Dermis microvascular lymphatic vessel endothelial cell (primary cell): ENCODE measurements at places on chromosomes 6 and 20. TPM values are rescaled to one million over a fixed set of nuclear protein-coding genes. Genes with fewer than 3 reads are reported as not detected.

FOXA2 gene
- not detected in 2 replicates for total RNA-seq

WDR46 gene
- 57.0 and 66.6 TPM in 2 replicates for total RNA-seq

PRSS16 gene
- not detected in 2 replicates for total RNA-seq

EYA2 gene
- total RNA-seq, result not detected in 2 replicates

FGD2 gene
- total RNA-seq, result not detected in 2 replicates

C2 gene
- total RNA-seq, result 0.13 TPM in 1 of 2 replicates, not detected in the other

UBE3D gene
- total RNA-seq, result 2.4 and 2.6 TPM in 2 replicates

SLC17A2 gene
- total RNA-seq, result not detected in 2 replicates

OR2H1 gene
- total RNA-seq, result under 0.01 TPM in 1 of 2 replicates, not detected in the other

CFAP61 gene
- not detected in 2 replicates for total RNA-seq

DNA sequence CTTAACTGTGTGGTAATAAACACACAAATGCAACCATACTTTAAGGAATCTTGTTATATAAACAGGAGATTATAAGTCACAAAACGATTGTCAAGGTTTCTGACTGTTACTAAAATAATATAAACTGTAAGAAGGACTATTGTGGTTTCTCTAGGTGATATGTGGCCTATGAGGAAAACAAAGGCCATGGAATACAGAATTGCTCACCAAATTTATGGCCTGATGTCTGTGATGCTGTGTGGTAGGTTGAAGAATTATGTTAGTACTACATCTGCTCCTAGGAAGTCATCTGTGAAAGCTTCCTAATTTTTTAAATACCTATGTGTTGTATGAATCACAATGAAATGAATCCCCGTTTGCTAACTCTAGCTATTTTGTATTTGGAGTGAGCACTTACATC, 875.4 kb upstream of the MAP3K7 start:
- DNase-seq, result no peak

DNA sequence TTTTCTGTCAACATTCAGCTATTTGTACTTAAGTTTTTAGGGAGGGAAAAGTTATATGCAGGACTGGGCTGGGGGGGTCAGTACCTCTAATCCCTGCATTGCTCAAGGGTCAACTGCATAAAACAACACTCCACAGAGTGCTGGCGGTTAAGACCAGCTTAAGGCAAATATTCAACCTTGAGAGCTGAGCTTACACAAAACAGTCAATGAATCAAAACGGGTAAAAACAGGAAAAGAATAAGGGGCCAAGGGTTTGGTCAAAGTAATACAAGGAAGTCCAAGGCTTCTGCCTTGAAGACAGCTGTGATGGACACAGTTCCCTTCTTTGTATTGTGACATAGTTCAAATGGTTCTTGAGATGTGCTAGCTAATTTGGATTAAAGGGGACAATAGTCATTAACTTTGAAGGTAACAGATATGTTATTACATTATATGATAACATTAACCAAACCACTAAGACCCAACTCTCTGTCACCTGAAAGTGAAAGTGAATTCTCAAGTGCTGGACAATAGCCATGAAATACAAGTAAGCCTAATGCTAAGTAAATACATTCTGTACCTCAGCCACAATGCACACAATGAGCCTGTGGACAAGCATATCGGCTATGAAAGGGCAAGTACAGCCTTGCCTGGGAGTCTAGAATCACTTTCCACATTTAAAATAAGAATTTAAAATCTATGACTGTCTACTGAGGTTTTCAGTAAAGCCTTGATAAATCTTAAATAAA, 106.8 kb downstream of the PDE10A start:
- DNase-seq, result peak; percentile 26

DNA sequence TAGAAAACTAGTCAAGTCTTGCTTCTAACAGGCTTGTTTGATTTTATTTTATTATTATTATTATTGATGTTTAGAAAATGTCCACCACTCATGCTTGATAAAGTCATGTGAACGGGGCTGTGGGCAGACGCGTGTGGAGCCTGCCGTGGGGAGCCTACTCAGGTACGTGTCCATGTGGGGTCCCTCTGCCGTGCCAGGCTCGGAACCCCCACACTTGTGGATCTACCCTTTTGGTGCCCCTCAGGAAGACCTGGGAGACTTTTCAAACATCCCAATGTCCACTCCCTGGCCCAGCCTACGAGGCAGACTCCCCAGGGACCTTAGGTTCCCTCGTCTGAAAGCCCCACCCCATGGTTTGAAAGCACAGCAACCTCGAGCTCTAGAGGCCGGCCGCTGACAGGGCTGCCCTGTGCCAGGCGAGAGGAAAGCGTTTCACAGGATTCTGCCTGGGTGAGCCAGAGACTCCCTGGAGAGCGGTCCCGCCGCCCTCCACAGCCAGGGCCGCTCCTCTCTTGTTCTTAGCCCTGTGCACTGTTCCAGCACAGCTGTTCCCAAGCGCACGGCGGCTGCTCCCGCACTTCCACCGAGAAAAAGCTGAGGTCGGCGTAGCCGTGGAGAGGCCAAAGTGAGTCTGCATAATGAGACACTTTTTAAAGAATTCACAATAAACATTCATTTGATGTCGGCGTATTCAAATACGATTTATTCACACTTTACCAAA, 249.7 kb downstream of the TTLL2 start:
- no peak for DNase-seq

- DNase-seq, result no peak
These were observed 147.3 kb upstream of the SSTR4 start for GRCh38 chr20:22887796-22888195.

GRCh38 chr6:30615219-30615957, 1.7 kb downstream of the PPP1R10 start:
- DNase-seq, result peak; percentile 27

DNA sequence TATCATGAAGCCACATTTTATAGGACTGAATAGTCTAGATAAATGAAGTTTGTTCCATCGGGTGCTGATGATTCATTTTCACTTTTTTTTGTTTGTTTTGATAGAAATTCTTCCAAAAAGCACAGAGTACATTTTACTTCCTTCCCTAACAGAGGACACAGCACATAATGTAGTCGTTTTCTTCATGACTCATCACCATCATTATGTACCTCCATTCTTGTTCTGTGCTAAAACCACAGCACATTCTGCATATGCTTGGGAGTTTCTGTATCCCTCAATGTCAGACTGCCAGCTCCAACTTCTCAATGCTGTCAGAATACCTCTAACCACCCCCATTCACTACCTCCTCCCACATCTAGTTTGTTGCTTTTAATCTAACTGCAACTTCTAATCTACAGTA, 1004.9 kb upstream of the ADGRB3 start:
- peak; percentile 1 for DNase-seq

GRCh38 chr6:36029464-36029863, 1.9 kb downstream of the MAPK14 start:
- peak; percentile 64 for DNase-seq

DNA sequence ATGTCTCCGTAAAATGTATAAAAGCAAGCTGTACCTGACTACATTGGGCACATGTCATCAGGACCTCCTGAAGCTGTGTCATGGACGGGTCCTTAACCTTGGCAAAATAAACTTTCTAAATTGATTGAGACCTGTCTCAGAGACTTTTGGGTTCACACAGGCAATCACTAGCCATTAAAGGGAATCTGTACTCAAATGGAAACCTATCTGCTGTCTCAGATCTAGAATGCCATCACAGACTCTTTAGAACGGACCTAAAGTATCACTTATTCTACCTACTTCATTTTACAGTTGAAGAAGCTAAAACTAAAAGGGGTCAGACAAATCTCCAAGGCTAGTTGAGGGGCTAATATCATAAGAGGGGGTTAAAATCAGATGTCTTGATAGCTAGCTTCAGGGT, 11.1 kb downstream of the SAMD3 start:
- no peak for DNase-seq

DNA sequence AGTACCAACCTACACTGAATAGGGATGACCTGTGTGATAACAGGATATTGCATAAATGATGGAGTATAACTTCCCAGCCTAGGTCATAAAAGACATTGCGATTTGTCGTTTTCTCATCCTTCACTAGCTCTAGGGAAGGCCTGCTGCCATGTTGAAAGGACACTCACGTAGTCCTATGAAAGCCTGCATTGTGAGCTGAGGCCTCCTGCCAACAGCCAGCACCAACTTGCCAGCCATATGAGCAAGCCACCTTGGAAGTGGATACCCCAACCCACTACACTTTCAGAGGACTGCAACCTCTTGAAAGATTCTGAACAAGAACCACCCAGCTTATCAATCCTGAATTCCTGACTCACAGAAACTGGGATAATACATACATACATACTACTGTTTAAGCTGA, 3.5 kb upstream of the PANK2 start:
- no peak for DNase-seq

DNA sequence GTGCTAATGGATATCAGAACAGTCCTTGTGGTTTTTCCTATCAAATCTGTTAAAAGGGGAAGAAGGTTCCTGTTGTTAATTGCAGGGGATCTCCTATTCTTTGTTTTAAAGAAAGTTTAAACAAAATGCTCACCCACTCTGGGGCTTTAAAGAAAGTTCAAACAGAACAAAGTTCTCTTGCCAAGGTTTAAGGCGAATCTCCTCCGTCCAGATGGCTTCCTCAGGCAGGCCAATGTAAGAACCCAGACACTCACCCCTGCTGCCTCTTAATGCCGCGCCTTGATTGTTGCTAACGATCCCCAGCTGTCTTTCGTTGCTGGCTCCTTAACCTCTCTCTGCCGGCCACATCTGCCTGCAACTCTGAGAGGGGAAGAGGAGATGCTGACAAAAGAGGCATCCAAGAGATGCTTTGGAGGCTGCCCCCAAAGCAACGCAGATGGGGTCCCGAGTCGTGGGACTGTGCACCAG, 235.0 kb upstream of the PRDM1 start:
- DNase-seq, result no peak

DNA sequence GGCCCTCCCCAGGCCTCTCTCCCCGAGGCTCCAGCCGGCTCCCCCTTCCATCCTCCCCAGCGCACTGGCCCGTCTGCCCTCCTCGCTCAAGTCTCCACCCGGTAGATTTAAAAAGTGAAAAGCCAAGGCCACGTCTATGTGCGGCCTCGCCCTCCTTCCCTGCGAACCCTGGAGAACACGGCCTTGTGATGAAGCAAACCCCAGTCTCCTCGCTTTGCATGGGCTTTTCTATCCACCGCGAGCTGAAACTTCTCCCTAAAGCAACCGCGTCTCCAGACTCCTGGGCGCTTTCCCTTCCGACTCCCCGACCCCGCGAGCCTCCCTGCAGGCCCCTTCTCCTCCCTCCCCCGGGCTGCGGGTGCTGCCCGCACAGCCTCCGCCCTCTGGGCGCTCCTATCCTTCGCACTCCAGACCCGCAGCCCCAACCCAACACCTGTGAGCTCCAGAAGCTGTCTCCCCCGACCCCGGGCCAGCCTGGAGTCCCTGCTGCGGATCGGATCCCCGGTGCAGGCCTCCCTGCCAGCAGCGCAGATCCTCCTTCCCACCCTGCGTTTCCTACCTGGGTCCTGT, 265.2 kb upstream of the QKI start:
- no peak for DNase-seq

- DNase-seq, result no peak
These were observed 48.8 kb upstream of the BCLAF1 start for GRCh38 chr6:136338486-136338885.

DNA sequence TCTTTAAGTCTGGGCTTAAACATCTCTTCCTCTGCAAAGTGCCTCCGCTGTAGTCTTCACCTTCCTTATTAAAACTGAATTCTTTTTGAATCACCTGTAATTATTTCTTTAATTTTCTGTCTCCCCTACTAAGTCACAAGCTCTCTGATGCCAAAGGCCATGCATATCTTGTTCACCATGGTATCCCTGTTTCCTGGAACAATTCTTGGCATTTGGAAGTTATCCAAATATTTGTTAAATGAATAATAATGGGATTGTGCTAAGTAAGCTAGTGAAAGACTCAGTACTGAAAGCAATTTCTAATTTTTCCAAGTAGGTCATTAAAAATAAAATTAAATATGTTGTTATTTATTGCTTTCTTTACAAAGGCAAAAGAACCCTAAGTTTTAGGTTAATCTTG, 12.2 kb downstream of the SNAP91 start:
- peak; percentile 72 for DNase-seq

DNA sequence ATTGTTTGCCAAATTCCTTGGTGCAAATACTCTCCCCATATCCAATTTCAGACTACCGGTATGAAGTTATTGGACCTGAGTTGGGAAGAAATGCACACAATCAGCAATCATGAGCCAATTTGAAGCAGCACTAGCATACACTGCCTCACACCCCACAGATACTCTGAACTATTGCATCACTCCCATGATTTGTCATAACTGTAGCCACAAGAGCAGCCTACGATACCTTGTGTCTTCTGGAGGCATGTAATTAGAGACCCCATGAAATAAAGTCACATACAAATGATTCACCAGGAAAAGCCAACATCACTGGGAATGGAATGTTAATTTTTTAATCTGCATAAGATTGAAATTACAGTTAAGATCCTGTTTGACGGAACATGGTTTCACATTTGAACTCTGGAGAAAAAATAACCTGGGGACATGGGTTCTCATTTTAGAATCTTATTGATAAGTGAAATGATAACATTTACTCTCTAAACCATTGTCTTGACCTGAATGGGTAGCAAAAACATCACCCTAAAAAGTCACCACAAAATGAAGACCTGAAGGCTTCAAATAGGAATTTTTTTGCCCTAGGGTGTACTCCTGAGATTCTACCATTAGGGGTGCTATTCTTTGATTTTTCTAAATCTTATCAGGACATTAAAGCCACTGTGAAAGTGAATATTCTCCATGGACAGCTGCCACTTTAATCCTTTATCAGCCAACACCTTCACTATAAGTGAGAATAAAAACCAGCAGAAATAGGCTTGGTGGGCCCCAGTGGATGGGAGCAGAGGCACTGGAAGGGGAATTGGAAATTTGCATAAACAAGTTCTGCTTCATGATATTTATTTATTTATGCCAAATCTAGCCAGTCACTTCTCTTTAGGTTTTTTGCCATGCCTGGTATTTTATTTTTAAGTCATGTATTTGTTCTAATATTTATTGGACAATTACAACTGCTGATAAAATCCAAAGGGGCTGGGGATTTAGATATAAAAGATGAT, 34.5 kb upstream of the HBS1L start:
- no peak for DNase-seq

DNA sequence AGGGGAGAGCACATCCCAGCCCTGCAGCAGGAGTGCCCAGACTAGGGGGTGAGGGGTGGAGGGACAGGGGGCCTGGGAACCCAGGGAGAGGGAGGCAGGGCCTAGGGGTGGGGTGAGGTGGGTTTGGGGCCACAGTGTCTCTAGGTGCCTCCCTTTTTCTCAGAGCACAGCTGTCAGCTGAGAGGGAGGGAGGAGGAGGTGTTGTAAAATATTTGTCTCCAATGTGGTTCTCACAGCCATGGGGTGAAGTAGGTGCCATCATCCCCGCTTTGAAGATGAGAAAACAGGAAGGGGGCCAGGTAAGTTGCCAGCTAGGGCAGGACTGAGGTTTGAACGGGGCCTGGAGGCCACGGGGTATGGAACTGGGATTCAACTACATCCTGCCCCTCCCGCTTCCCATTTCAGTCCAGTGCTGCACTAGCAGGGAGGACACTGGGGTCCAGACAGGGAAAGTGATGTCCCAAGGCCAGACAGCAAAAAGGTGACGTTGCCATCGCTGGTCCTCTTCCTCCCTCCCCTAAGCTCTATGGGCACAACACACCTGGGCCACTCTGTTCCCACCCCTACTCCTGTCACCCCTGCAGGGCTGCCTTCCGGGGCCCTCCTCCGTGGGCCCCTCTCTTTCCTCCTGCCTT, 20.3 kb downstream of the PACSIN1 start:
- DNase-seq, result no peak

GRCh38 chr6:81772741-81773140, 20.3 kb upstream of the TENT5A start:
- no peak for DNase-seq
